ENCODE measurements at places on chromosomes 5 and 9. TPM values are rescaled to one million over a fixed set of nuclear protein-coding genes. Genes with fewer than 3 reads are reported as not detected.

C5orf15 gene
- polyA plus RNA-seq: 28.5 TPM

FOXD4 gene
- polyA plus RNA-seq: not detected

KCNN2 gene
- not detected for polyA plus RNA-seq

OTP gene
- polyA plus RNA-seq: not detected

CDX1 gene
- not detected for polyA plus RNA-seq

BNC2 gene
- not detected for polyA plus RNA-seq

SPATA9 gene
- polyA plus RNA-seq: 0.09 TPM

- no peaks in the 10 kb centered on the region for H3K27me3 ChIP-seq
- H3K4me3 ChIP-seq: no peak overlapping the region
- H3K27ac ChIP-seq: no peak overlapping the region
- no peaks in the 10 kb centered on the region for H3K36me3 ChIP-seq
These were observed 299.2 kb upstream of the ZNF608 start for GRCh38 chr5:125045646-125046045.

DNA sequence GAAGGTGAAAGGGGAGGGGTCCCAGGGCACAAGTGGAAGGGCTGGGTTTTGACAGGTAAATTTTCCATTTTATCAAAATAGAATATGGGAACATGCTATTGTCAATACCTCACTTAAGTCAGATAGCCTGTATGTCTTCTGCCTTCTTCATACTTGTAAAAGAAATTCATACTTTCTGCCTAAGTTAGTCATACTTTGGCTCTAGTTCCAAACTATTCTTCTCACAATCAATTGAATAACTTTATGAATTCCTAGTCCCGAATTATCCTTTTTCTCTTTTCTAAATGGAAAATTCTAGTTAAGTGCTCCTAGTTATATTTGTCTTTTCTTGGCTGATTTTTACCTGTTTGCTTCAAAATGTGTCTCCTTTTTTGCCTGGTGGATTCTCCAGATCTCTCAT is 271.4 kb downstream of the CSNK1G3 start:
- no peaks in the 10 kb centered on the region for H3K36me3 ChIP-seq
- H3K4me3 ChIP-seq: no peak overlapping the region
- DNase-seq: no peak
- no peaks in the 10 kb centered on the region for H3K4me1 ChIP-seq
- no peak overlapping the region for H3K27ac ChIP-seq

- H3K27me3 ChIP-seq: no peaks in the 10 kb centered on the region
- no peaks in the 10 kb centered on the region for H3K4me1 ChIP-seq
- no peak overlapping the region for H3K27ac ChIP-seq
- DNase-seq: no peak
These were observed 27.1 kb downstream of the NKD2 start for GRCh38 chr5:1035421-1036405.

GRCh38 chr9:88852794-88853193 is 138.5 kb upstream of the S1PR3 start:
- H3K27ac ChIP-seq: no peak overlapping the region
- H3K27me3 ChIP-seq: peaks cover 11% of the 10 kb centered on the region
- DNase-seq: no peak

GRCh38 chr9:100322954-100323536 is 29.7 kb downstream of the TEX10 start:
- H3K4me3 ChIP-seq: no peak overlapping the region
- peak; percentile 8 for DNase-seq
- H3K36me3 ChIP-seq: peaks cover 16% of the 10 kb centered on the region
- H3K27ac ChIP-seq: no peak overlapping the region
- no peaks in the 10 kb centered on the region for H3K27me3 ChIP-seq

DNA sequence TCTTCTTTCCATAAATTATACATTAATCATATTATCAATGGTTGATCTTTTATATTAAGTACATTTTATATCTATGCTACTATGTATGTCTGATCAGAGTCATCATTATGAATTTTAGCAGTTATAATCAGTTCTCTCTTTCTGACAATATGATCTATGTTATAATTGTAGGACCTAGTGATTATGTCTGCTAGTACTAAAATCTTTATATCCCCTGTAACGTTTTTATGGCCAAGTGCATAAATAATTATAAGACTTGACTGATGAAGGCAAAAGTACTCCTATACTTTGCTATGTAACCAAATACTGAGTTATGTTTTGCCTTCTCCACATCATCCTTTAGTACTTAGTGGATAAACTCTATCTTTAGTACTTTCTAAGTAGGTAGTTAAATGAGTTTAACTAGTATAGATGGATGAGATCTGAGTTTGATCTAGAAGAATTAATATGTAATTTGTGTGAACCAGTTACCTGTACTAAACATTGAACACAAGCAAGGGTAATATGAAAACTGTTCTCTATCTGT is 75.4 kb downstream of the SLF1 start:
- no peak overlapping the region for H3K4me3 ChIP-seq
- peaks cover 5% of the 10 kb centered on the region for H3K36me3 ChIP-seq
- no peak overlapping the region for H3K27ac ChIP-seq
- H3K27me3 ChIP-seq: no peaks in the 10 kb centered on the region
- no peak for DNase-seq

DNA sequence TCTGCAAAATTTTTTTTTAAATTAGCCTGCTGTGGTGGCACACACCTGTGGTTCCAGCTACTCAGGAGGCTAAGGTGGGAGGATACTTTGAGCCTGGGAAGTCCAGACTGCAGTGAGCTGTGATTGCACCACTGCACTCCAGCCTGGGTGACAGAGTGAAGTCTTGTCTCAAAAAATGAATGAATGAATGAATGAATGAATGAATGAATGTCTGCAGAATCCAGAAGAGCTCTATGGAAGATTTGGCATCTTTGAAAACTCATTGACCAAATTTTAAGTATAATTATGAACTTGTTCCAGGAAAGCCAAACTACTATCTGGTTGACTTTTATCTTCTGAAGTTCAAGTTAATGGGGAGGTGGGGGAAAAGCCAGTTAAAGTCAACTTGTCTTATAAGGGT is 94.2 kb upstream of the ERBIN start:
- DNase-seq: no peak
- H3K27me3 ChIP-seq: no peaks in the 10 kb centered on the region
- no peaks in the 10 kb centered on the region for H3K36me3 ChIP-seq
- no peak overlapping the region for H3K4me3 ChIP-seq
- H3K27ac ChIP-seq: no peak overlapping the region

GRCh38 chr5:151107738-151108520 is 27.1 kb upstream of the TNIP1 start:
- H3K36me3 ChIP-seq: peaks cover 98% of the 10 kb centered on the region
- H3K27me3 ChIP-seq: no peaks in the 10 kb centered on the region
- no peak for DNase-seq
- H3K4me3 ChIP-seq: no peak overlapping the region

- H3K36me3 ChIP-seq: peaks cover 71% of the 10 kb centered on the region
- no peak for DNase-seq
- peak overlapping the region; percentile 63 for H3K4me3 ChIP-seq
- H3K27me3 ChIP-seq: no peaks in the 10 kb centered on the region
- peak overlapping the region; percentile 97 for H3K27ac ChIP-seq
These were observed 10.0 kb downstream of the TCF7 start for GRCh38 chr5:134124289-134125038.

DNA sequence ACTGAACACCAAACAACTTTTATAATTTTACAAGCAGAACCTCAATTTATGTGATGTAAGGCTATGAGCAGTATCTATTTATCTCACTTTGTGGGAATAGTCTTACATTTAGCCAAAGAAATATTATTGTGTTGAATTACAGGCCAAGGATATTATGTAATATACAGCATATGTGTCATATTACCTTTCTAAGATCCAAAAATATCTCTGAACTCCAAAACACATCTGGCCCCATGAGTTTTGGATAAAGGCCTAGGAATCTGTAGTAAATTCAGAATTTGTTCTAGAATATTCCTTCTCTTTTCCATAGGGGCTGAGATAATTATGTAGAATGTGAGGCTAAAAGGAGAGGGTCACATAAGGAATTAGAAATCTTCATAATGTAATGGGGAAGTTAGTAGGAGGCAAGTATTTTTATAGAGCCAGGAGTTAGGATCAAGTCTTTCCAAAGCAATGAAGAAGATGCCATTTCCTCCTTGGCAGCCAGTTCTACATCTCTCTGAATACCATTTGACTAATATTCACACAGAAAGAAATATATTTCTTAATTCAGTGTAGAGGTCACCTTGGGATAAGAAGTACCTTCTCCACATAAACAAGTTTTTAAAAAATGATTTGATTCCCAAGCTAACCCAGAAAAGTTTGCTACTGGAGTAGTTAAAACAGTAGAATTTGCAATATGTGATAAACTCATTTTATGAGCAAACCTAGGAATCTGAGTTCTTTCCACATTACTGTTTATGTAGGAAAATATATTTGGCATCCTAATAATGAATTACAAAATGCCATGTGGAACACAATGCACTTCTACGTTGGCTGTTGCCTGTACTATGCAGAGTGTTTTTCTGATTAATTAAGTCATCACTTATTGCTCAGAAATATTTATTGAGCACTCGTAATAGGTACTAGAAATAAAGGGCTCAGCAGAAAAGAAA is 20.3 kb upstream of the GRAMD2B start:
- H3K27me3 ChIP-seq: no peaks in the 10 kb centered on the region
- no peak overlapping the region for H3K4me3 ChIP-seq
- no peak overlapping the region for H3K27ac ChIP-seq
- H3K4me1 ChIP-seq: no peaks in the 10 kb centered on the region
- no peak for DNase-seq
- no peaks in the 10 kb centered on the region for H3K36me3 ChIP-seq

- no peak overlapping the region for H3K4me3 ChIP-seq
- DNase-seq: peak; percentile 22
These were observed 184.2 kb downstream of the EFNA5 start for GRCh38 chr5:107486489-107486888.

GRCh38 chr5:140131967-140132409 is 6.3 kb downstream of the IGIP start:
- no peak for DNase-seq
- H3K27ac ChIP-seq: no peak overlapping the region
- no peaks in the 10 kb centered on the region for H3K27me3 ChIP-seq
- H3K4me3 ChIP-seq: no peak overlapping the region
- peaks cover 16% of the 10 kb centered on the region for H3K4me1 ChIP-seq
- H3K36me3 ChIP-seq: no peaks in the 10 kb centered on the region

DNA sequence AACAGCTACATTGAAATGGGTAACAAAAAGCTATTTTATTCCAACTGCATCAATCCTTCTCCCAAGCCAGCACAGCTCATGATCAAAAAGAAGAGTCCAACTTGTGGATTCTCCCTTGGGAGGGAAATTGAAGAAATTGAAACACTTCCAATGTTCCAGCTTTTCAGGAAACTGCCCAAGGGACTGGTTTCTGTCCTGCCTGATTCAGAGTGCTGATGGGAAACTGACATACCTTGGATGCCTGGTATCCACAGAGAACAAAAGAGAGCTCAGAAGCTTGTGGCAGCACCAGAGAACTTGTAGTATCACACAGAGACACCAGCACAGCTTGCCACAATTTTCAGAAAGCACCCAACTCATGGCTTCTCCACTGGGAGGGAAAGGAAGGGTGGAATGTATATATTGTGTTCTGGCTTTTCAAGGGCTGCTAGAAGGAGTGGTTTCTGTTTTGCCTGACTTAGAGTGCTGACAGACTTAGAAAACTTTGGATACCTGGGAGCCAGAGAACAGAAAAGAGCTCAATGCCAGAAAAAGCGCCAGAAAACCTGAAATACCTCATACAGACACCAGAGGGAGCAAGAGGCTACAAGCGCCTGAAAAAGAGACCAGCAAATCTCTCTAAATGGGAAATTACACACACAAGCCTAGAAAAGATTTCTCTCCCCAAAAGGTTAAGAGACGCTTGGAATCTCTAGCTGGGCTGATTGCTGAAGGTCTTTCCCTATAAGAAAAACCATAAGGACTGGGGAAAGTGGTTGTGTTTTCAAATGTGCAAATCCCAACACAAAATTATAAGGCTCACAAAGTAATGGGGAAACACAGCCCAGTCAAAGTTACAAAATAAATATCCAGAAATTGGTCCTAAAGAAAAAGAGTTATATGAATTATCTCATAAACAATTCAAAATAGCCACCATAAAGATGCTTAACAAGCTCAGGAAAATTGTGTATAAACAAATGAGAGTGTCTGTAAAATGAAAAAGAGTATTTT is 178.8 kb downstream of the SPOCK1 start:
- peak; percentile 4 for DNase-seq
- no peaks in the 10 kb centered on the region for H3K36me3 ChIP-seq
- no peak overlapping the region for H3K27ac ChIP-seq
- no peaks in the 10 kb centered on the region for H3K27me3 ChIP-seq
- no peak overlapping the region for H3K4me3 ChIP-seq
- H3K4me1 ChIP-seq: no peaks in the 10 kb centered on the region

DNA sequence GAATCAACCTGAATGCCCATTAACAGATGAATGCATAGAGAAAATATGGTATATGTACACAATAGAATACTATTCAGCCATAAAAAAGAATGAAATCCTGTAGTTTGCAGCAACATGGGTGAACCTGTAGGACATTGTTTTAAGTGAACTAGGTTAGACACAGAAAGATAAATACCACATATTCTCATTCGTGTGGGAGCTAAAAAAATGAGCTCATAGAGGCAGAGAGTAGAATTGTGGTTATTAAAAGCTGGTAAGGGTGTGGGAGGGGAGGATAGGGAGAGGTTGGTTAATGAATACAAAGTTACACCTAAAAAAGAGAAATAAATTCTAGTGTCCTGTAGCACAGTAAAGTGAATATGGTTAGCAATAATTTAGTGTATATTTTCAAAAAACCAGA is 23.5 kb downstream of the PTTG1 start:
- H3K4me1 ChIP-seq: peaks cover 10% of the 10 kb centered on the region
- no peak for DNase-seq
- no peak overlapping the region for H3K27ac ChIP-seq

GRCh38 chr9:130629443-130630070 is 34.8 kb upstream of the PRDM12 start:
- H3K4me1 ChIP-seq: no peaks in the 10 kb centered on the region
- H3K27me3 ChIP-seq: no peaks in the 10 kb centered on the region
- no peak overlapping the region for H3K4me3 ChIP-seq
- H3K27ac ChIP-seq: no peak overlapping the region
- H3K36me3 ChIP-seq: peaks cover 78% of the 10 kb centered on the region

DNA sequence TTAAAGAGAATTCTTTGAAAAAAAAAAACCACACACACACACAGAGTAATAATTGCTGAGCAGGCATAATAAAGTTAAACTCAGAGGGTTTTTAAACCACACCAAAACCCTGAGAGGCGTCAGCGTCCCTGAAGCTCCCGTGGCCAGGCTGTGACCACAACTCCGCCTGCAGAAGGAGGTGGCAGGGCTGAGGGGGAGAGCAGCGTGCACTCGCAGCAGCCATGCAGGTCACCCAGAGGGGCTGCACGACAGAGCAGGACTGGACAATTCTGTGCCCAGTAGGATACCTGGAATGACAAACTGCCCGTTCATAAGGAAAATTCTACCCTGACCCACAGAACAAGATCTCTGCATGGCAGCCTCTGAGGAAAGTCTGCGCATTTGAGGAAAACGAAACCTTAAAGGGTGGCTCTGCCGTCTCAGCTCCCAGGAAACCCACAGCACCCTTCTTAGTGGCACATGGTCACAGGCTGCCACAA is 44.0 kb downstream of the ROR2 start:
- peak; percentile 62 for DNase-seq
- peak overlapping the region; percentile 38 for H3K4me3 ChIP-seq
- H3K27me3 ChIP-seq: no peaks in the 10 kb centered on the region
- H3K4me1 ChIP-seq: peaks cover 33% of the 10 kb centered on the region
- no peaks in the 10 kb centered on the region for H3K36me3 ChIP-seq

GRCh38 chr9:122134822-122135528 is 24.6 kb downstream of the NDUFA8 start:
- H3K36me3 ChIP-seq: no peaks in the 10 kb centered on the region
- H3K27ac ChIP-seq: no peak overlapping the region
- H3K4me1 ChIP-seq: no peaks in the 10 kb centered on the region
- no peak overlapping the region for H3K4me3 ChIP-seq
